Calu3 (cell line): ENCODE measurements at places on chromosomes 6 and 20. TPM values are rescaled to one million over a fixed set of nuclear protein-coding genes. Genes with fewer than 3 reads are reported as not detected.

Gene SCUBE3
- 0.44 and 0.47 TPM in 2 replicates for total RNA-seq

Gene COL9A3
- 2.7 TPM in 2 replicates for total RNA-seq

Gene TMC2
- total RNA-seq, result not detected in 2 replicates

Gene TUBB2B
- total RNA-seq, result 2.5 and 3.0 TPM in 2 replicates
